ENCODE measurements at places on chromosomes 2 and 18. TPM values are rescaled to one million over a fixed set of nuclear protein-coding genes. Genes with fewer than 3 reads are reported as not detected.

- peaks cover 29% of the 10 kb centered on the region for H3K4me1 ChIP-seq
- H3K36me3 ChIP-seq, result no peaks in the 10 kb centered on the region
- no peak overlapping the region for H3K27ac ChIP-seq
These were observed 168.6 kb downstream of the KLHL29 start for GRCh38 chr2:23553561-23553960.

DNA sequence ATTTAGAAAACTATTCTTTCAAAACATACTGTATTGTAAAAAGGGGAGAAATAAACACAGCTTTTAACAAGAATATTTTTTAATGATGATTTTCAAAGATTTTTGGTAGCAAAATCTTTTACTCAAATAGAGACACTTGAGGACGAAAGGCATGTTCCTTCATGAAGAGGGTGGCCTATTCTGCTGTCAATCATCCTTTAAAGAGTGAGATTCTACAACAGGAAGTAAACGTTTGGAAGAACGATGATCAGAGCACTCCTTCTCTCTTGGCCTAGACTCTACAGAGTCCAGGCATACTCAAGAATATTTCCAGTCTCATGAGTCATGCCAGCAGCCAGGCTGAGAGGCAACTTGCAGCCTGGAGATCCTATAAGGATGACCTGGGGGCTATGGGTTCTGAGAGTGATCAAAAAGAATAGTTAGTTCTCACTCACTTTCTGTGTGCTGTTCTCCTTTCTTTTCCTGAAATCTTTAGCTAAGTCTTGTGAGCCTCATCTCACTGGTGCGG is 62.4 kb upstream of the TCF4 start:
- no peaks in the 10 kb centered on the region for H3K4me1 ChIP-seq
- no peak overlapping the region for H3K27ac ChIP-seq
- DNase-seq, result no peak
- H3K4me3 ChIP-seq, result no peak overlapping the region
- no peaks in the 10 kb centered on the region for H3K27me3 ChIP-seq
- no peaks in the 10 kb centered on the region for H3K36me3 ChIP-seq

The FBXO48 gene
- total RNA-seq, result 2.0 TPM

DNA sequence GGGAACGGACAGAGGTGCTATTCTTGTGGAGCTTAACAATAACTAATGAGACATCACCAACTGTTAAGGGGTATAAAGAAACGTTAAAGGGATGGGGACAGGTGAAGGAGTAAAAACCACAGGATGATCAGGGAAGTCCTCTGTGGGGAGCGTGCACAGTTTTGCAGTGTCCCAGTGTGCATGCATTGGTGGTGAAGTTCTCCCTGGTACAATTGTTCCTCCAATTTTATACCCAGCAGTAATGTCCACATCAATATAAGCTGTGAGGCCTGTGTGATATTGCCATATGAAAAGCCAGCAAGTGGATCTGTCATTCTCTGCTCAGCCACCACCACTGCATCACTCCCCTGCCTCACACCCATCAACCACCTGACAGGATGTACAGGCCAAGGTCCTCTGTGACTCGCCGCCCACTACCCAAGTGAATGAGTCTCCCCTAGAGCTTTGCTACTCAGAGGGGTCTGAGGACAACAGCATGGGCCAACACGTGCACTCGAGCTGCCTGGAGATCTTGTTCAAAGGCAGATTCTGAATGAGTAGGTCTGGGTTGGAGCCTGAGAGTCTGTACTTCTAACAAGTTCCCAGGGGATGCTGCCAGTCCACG is 4.6 kb downstream of the MLPH start:
- H3K4me1 ChIP-seq, result no peaks in the 10 kb centered on the region
- peaks cover 40% of the 10 kb centered on the region for H3K27me3 ChIP-seq
- no peaks in the 10 kb centered on the region for H3K36me3 ChIP-seq

Data from A673 (cell line).